Large intestine (tissue), 12 donors: ENCODE measurements at places on chromosomes 16 and 17. TPM values are rescaled to one million over a fixed set of nuclear protein-coding genes. Genes with fewer than 3 reads are reported as not detected.

DNA sequence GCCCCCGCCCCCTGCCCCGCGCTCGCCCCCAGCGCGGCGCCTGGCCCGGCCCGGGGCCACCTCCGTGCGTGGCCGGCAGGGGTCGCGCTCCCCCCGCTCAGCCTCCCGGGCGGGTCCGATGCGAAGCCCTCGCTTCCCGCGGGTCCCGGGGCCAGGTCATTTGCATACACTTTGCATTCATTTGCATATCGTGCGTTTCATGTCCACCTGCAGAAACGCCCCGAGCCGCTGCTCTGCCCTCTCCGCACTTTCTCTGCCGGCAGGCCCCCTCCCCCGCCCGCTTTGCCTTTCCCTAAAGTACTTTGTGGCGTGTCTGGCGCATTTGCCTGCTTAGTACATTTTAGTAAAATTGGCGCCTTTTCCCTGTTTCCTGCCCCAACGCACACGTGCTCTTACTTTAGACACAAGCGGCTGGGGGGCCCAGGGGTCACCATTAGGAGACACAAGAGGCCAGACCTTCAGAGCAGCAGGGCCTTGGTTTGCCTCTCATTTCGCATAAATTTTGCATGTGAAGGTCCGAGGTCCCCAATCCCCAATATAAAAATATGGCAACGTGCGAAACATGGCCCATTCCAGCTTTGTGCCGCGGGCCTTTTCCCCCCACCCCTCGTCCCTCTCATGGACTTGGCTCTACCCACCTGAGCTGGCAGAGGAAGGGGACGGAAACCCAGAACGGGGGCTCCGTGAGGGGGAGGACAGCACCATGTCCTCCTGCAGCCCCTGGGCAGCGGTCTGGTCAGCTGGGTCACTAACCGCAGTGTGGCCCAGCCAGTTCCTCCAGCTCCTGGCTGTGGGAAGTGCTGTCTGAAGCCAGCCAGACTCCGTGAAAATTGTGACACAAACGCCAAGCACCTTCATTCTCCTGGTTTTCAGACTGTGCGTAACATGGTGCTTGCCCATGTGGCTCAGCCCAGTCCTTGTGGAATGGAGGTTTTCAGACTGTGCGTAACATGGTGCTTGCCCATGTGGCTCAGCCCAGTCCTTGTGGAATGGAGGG, 34.8 kb downstream of the CBFA2T3 start:
- no peak overlapping the region for H3K4me3 ChIP-seq
- H3K4me1 ChIP-seq = peaks cover 8% of the 10 kb centered on the region
- DNase-seq = no peak
- H3K36me3 ChIP-seq = no peaks in the 10 kb centered on the region

GRCh38 chr17:57552114-57552624, 192.9 kb downstream of the CCDC182 start:
- peaks cover 41% of the 10 kb centered on the region for H3K4me1 ChIP-seq
- H3K27ac ChIP-seq = no peak overlapping the region
- no peak for DNase-seq
- no peaks in the 10 kb centered on the region for H3K36me3 ChIP-seq
- H3K27me3 ChIP-seq = no peaks in the 10 kb centered on the region
- no peak overlapping the region for H3K4me3 ChIP-seq

The CCL14 gene
- 6.8 TPM for polyA plus RNA-seq

- DNase-seq = no peak
- no peak overlapping the region for H3K27ac ChIP-seq
- H3K4me1 ChIP-seq = peaks cover 23% of the 10 kb centered on the region
Measured at GRCh38 chr17:4008441-4009185, 44.4 kb upstream of the ATP2A3 start.

DNA sequence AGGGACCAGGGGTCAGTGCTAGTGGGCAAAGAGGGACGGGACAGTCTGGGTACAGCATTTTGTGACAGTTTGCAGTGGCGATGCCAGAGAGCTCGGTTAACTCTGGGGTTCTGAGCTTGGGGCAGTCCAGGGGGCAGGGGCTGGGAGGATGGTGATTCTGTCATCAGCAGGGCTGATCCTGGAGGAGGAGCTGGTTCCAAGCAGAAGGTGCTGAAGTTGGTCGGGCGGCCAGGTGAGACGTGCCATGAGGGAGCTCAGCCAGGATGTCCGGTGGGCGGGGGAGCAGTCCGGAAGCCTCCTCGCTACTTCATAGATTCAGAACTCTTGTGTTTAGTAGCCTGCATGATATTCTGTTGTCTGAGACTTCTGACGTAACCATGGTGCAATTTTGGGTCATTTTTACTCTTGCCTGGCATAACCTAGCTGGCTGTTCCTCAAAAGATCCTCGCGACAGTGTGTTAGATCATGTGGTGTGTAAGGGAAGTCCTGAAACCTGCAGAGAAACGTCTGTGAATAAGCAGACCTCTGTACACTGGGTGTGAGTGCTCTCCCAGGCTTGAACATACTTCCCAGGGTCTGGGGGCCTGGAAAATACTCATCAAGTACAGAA, 122.0 kb downstream of the CLEC16A start:
- H3K27ac ChIP-seq = no peak overlapping the region
- no peak for DNase-seq
- H3K4me1 ChIP-seq = no peaks in the 10 kb centered on the region
- H3K36me3 ChIP-seq = peaks cover 19% of the 10 kb centered on the region
- no peak overlapping the region for H3K4me3 ChIP-seq
- H3K27me3 ChIP-seq = no peaks in the 10 kb centered on the region

The KRT32 gene
- polyA plus RNA-seq = not detected

The MAP3K3 gene
- polyA plus RNA-seq = 16.5 TPM

GRCh38 chr17:32350666-32351418, 885 bp downstream of the ZNF207 start:
- H3K27me3 ChIP-seq = no peaks in the 10 kb centered on the region
- H3K27ac ChIP-seq = peak overlapping the region; percentile 99
- H3K4me3 ChIP-seq = peak overlapping the region; percentile 94
- H3K4me1 ChIP-seq = peaks cover 20% of the 10 kb centered on the region

- no peaks in the 10 kb centered on the region for H3K4me1 ChIP-seq
- H3K36me3 ChIP-seq = no peaks in the 10 kb centered on the region
- H3K27me3 ChIP-seq = no peaks in the 10 kb centered on the region
- H3K27ac ChIP-seq = no peak overlapping the region
- no peak overlapping the region for H3K4me3 ChIP-seq
Measured at GRCh38 chr17:6330936-6331335, 104.0 kb downstream of the AIPL1 start.

DNA sequence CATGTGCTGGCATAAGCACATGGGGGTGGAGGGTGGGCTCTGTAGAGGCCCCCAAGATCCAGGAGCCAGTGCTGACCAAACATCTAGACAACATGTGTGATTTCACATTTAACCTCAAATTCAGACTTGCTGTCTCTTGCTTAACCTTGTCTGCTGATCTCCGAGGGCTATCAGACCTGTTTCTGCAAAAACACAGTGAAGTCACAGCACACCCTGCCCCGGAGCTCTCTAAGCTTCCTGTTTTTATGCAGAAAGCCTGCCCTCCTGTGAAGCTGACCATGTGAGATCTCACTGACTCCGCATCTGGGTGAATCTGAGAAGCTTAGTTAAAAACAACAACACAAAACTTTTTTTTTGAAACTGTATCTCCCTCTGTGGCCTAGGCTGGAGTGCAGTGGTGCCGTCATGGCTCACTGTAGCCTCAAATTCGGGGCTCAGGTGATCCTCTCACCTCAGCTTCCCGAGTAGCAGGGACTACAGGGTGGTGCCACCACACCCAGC, 6.6 kb upstream of the DPEP2 start:
- H3K4me3 ChIP-seq = no peak overlapping the region
- DNase-seq = no peak
- no peaks in the 10 kb centered on the region for H3K36me3 ChIP-seq
- no peaks in the 10 kb centered on the region for H3K4me1 ChIP-seq
- H3K27me3 ChIP-seq = no peaks in the 10 kb centered on the region

DNA sequence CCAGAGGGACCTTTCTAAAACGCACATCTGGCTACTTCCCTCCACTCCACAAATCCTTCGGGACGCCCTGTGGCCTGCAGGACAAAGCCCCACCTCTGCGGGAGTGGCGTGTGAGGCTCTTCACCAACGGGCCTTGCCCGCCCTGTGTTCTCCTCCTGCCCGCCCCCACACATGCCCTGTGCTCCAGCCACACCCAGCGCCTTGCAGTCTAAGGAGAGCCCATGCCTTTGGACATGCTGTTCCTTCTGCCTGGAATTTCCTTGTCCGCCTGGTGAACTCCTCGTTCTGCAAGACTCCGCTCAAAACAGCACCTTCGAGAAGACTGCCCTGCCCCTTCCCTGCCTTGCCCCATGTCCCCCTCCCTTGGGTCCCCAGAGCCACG, 7.4 kb downstream of the ELOB start:
- H3K27ac ChIP-seq = no peak overlapping the region
- H3K4me3 ChIP-seq = no peak overlapping the region
- no peaks in the 10 kb centered on the region for H3K27me3 ChIP-seq
- no peaks in the 10 kb centered on the region for H3K4me1 ChIP-seq

- H3K27me3 ChIP-seq = peaks cover 56% of the 10 kb centered on the region
- no peak for DNase-seq
- no peaks in the 10 kb centered on the region for H3K4me1 ChIP-seq
- no peak overlapping the region for H3K27ac ChIP-seq
- no peak overlapping the region for H3K4me3 ChIP-seq
Measured at GRCh38 chr17:73899839-73900238, 255.6 kb upstream of the SDK2 start.

DNA sequence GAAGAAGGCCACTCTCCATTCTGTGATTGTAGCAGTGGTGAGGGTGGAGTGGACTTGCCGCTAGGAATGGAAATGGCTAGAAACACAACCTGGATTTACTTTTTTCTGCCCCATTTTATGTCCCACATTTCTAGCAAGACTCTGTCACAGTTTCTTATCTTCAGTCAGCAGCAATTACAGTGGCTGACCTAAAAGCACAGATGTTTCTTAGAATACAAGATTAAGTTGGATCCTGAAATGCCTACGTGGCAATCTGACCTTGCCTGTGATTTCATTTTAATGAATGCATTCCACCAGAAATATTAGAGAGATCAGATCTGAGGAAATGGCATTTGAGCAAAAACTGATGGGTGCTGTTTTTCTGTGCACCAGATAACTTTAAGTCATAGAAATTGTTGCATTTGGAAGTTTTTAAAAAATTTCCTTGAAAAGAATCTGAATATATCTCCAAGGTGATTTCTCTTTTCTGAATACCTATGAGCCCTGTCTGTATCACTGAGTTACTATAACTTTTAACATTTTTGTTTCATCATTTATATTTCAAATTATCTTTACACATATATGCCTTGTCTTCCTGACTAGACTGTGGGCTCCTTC, 5.4 kb downstream of the HEATR3 start:
- H3K27me3 ChIP-seq = no peaks in the 10 kb centered on the region
- no peak overlapping the region for H3K4me3 ChIP-seq
- no peak for DNase-seq
- peaks cover 4% of the 10 kb centered on the region for H3K4me1 ChIP-seq
- H3K36me3 ChIP-seq = peaks cover 7% of the 10 kb centered on the region

DNA sequence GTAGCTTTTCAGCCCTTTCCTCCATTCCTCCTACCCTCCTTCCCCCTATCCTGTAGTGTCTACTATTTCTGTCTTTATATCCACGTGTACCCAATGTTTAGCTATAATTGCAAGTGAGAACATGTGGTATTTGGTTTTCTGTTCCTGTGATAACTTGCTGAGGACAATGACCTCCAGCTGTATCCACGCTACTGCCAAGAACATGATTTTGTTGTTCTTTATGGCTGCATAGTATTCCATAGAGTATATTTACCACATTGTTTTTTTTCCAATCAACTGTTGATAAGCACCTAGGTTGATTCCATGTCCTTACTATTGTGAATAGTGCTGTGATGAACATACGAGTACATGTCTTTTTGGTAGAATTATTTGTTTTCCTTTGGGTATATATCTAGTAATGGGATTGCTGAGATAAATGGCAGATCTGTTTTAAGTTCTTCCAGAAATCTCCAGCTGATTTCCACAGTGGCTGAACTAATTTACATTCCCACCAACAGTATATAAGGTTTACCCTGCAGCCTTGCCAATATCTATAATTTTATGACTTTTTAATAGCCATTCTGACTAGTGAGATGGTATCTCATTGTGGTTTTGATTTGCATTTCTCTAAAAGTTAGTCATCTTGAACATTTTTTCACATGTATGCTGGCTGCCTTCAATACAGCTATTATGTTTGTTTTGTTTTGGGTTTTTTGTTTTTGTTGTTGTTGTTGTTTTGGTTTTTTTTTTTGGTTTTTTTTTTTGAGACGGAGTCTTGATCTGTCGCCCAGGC, 10.9 kb upstream of the COPRS start:
- no peaks in the 10 kb centered on the region for H3K4me1 ChIP-seq
- no peak for DNase-seq
- H3K27me3 ChIP-seq = no peaks in the 10 kb centered on the region
- peaks cover 50% of the 10 kb centered on the region for H3K36me3 ChIP-seq
- no peak overlapping the region for H3K27ac ChIP-seq

The KRT33A gene
- polyA plus RNA-seq = not detected

- peak overlapping the region; percentile 97 for H3K27ac ChIP-seq
- H3K27me3 ChIP-seq = no peaks in the 10 kb centered on the region
- H3K36me3 ChIP-seq = peaks cover 14% of the 10 kb centered on the region
- peaks cover 14% of the 10 kb centered on the region for H3K4me1 ChIP-seq
- peak; percentile 74 for DNase-seq
Measured at GRCh38 chr17:17236295-17237025, 508 bp downstream of the FLCN start.

- H3K36me3 ChIP-seq = peaks cover 38% of the 10 kb centered on the region
- H3K4me1 ChIP-seq = peaks cover 83% of the 10 kb centered on the region
- H3K4me3 ChIP-seq = peak overlapping the region; percentile 1
- peak overlapping the region; percentile 100 for H3K27ac ChIP-seq
- H3K27me3 ChIP-seq = no peaks in the 10 kb centered on the region
Measured at GRCh38 chr17:83086199-83086880, 6.9 kb downstream of the METRNL start.

The RNF222 gene
- 0.13 TPM for polyA plus RNA-seq

GRCh38 chr17:82229698-82230608, 1.1 kb downstream of the SLC16A3 start:
- peaks cover 40% of the 10 kb centered on the region for H3K4me1 ChIP-seq
- no peak for DNase-seq

- peaks cover 38% of the 10 kb centered on the region for H3K4me1 ChIP-seq
- H3K27me3 ChIP-seq = no peaks in the 10 kb centered on the region
- no peak overlapping the region for H3K4me3 ChIP-seq
- peak overlapping the region; percentile 84 for H3K27ac ChIP-seq
- no peak for DNase-seq
- H3K36me3 ChIP-seq = no peaks in the 10 kb centered on the region
Measured at GRCh38 chr16:81275064-81275532, 36.6 kb downstream of the BCO1 start.

- H3K4me1 ChIP-seq = no peaks in the 10 kb centered on the region
- H3K27me3 ChIP-seq = no peaks in the 10 kb centered on the region
- H3K4me3 ChIP-seq = no peak overlapping the region
- no peak for DNase-seq
- no peak overlapping the region for H3K27ac ChIP-seq
Measured at GRCh38 chr17:64458756-64459155, 9.8 kb downstream of the MILR1 start.

The BAIAP2 gene
- 13.6 TPM for polyA plus RNA-seq

- no peaks in the 10 kb centered on the region for H3K36me3 ChIP-seq
- no peak overlapping the region for H3K27ac ChIP-seq
- H3K27me3 ChIP-seq = peaks cover 100% of the 10 kb centered on the region
Measured at GRCh38 chr17:48725004-48725287, 2.0 kb downstream of the PRAC2 start.

- DNase-seq = no peak
- no peaks in the 10 kb centered on the region for H3K4me1 ChIP-seq
- H3K4me3 ChIP-seq = no peak overlapping the region
Measured at GRCh38 chr16:18852647-18853046, 51.3 kb upstream of the ARL6IP1 start.
